ENCODE measurements at places on chromosomes 5 and 9.
A peak's percentile ranks its signal among the peaks of the same experiment; 100 is the strongest.

DNA sequence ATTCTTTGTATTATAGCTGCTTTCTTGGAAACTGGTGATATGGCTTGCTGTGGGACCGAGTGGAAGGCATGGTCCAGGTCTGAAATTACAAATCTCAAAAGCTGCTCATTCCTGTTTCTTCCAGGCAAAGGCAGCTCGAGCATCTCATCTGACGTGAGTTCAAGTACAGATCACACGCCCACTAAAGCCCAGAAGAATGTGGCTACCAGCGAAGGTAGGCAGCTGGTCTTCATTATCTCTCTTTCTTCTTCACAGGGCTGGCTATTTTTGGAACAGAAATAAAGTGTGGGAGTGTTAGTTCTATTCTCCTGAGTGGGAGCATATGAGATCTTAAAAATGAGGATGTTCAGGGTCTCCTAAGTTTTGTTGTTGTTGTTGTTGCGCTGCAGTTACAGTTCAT is 115.9 kb downstream of the FBXL7 start:
- no peak for DNase-seq

- DNase-seq = peak; percentile 96
Observed at GRCh38 chr9:137723783-137724445, 105.1 kb downstream of the EHMT1 start.

DNA sequence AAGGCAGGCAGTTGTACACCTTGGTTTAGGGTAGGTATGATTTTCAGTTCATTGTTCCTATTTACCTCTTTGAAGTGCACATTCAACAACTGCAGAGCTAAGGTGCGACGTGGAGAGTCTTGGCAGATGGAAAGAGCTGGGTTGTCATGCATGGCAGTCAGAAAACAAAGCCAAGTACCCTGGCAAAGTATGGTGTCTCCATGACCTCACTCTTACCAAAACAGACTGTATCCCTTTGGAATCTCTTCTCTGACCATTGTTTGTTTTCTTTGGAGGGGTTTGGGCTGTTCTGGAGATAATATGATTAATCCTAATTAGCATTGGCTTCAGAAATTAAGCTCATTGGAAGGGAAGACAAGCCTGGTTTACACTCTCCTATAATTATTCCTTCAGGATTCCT is 665.7 kb downstream of the DNAH5 start:
- no peak for DNase-seq

DNA sequence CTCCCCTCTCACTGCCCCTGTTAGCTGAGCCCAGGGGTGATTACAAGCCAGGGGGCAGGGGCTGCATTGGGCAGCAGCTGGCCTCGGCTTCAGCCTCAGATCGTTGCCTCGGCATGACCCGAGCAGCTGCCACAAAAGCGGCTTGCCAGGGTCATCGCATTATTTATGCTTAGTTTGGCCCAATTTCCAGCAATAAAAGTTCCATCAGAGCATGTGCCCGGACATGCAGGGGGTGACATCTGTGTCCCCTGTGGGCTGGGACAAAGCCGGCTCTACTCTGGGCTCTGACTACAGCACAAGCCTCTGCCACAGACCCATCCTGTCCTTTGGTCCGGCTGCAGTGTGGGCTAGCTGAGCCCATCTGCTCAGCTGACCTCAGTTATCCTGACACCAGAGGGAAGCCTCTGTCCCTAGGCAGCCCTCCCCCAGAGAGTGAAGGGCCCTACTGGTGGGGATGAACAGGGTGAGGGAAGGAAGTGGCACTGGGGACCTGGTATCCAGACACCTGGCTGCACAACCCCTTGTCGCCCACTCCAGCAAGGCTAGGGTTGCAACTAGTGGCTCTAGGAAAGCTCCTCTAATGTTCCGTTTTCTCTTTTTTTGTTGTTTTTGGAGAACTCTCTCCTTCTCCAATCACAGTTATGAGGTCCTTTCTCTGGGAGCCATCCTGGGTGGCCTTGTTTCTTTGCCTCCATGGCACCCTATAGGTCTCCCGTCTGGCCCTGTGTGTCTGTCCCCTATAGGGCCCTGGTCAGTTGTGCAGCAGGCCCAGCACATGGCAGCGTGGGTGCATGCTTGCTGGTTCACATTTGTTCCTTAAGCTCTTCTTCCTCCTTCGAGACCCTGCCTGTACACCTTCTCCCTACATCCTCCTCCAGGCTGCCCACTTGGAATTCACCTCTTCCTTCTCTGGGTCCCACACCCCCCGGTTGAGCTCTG is 13.3 kb upstream of the GADD45G start:
- peak; percentile 43 for DNase-seq

DNA sequence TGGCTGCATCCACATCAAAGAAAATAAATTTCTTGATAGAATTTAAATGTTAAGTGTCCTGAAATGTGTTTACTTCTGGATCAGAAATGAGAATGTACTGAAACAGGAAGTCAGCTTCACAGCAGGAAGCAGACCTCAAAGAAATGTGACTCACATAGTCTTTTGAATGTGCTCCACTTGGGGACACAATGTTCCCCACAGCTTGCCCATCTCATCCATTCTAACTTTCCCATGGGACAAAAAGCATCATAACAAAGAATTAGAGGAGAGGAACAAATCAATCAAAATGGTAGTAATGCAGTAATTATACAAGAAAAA is 85.7 kb downstream of the GRAMD2B start:
- DNase-seq = no peak

- DNase-seq = no peak
Observed at GRCh38 chr9:96052686-96053085, 177.2 kb downstream of the ERCC6L2 start.

- DNase-seq = no peak
Observed at GRCh38 chr5:102107865-102108264, 188.2 kb downstream of the SLCO4C1 start.

GRCh38 chr5:140267201-140267540 is 35.7 kb downstream of the PFDN1 start:
- no peak for DNase-seq

DNA sequence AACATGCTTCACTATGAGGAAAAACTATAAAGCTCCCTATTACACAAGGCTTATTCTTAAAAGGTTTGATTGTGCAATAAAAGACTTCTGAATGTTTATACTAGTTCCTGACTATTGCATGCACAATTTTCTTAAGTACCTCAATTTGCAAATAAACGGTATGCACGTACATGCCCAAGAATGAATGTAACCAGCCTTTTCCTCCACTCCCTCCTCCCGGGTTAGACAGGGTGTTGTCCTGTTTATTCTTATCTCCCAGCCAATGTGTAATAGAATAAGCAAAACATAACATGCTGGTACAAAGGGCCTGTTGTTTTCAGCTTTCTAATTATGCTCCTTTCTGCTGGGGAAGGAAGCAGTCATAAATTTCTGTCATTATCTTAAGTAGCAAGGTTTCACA is 79.1 kb downstream of the AOPEP start:
- DNase-seq = no peak

DNA sequence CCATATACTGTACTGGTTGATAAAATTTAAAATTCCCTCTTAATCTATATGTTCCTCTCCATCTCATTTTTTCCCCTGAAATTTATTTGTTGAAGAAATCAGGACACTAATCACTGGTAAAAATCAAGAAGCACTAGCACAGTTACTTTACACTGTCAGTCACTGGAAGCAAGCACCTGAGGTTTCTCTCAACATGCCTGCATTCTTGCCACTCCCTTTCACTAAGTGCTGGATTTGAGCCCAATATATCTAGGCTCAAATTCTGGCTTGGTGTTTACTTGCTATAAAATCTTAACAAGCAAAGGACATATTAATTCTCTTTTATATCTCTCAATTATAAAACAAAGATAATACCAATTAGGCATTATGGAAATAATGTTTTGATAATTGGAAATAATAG is 58.6 kb downstream of the DIAPH1 start:
- no peak for DNase-seq

DNA sequence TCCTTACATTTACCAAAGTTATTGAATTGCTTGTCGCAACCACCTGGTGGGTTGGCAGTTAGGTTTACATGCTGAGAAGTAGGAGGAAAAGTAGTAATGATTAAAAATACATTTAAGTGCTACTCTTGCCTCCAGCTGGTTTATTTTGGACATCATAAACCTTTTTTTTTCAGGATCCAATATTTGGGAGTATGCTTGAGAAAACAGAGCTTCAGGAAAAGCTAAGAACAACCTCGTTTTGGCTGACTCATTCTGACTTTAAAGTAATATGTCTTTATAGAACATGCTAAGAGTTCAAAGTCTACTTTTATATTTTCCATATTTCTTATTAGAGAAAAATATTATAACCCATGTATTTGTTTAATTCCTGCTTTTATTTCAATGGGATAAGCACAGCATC is 41.7 kb upstream of the BNC2 start:
- no peak for DNase-seq

- DNase-seq = peak; percentile 95
Observed at GRCh38 chr9:128117613-128118471, 9.7 kb downstream of the PTGES2 start.

DNA sequence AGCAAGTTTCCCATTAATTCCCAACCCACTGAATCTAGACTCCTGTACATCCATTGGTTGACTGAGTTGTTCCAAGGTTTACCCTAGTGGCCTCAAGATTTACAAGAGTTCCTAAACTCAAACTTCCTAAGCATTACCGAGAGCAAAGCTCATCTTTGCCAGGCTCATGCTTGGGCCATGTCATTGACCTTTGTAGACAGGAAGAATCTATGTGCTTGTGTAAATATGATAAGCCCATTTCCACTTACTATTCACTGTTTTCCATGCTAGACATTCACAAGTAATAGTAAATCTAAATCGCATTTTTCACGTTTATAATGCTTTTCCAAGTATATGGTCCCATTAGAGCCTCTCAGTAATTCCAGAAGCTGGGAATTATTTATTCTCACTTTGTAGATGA is 534.5 kb upstream of the CLINT1 start:
- DNase-seq = no peak

DNA sequence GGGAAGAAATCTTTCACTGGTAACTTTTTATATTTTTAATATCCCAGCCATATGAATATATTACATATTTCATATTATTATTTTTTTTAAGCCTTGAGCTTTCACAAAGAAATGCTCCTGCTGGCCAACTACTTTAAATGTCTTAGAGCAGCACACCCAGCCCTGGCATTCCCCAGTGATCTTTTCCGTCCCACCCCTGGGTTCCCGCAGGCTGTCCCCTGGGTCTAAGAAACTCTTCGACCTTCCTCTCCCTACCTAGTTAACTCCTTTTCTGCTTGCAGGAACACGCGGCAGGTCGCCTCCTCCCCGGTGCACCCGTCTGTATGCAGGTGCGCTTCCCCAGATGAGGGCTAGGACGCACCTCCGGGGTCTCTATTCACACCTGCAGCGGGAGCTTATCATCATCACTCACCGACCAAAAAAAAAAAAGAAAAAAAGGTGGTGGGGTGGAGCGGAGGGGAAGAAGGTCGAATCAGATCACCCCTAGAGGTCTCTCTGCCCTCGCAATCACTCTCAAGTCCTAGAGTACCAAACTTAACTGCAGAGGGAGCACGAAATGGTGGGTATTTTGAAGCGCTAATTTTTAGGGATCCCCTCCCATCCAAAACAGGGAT is 696 bp downstream of the ZFP62 start:
- peak; percentile 62 for DNase-seq

GRCh38 chr9:14210428-14210827 is 103.5 kb downstream of the NFIB start:
- DNase-seq = no peak

DNA sequence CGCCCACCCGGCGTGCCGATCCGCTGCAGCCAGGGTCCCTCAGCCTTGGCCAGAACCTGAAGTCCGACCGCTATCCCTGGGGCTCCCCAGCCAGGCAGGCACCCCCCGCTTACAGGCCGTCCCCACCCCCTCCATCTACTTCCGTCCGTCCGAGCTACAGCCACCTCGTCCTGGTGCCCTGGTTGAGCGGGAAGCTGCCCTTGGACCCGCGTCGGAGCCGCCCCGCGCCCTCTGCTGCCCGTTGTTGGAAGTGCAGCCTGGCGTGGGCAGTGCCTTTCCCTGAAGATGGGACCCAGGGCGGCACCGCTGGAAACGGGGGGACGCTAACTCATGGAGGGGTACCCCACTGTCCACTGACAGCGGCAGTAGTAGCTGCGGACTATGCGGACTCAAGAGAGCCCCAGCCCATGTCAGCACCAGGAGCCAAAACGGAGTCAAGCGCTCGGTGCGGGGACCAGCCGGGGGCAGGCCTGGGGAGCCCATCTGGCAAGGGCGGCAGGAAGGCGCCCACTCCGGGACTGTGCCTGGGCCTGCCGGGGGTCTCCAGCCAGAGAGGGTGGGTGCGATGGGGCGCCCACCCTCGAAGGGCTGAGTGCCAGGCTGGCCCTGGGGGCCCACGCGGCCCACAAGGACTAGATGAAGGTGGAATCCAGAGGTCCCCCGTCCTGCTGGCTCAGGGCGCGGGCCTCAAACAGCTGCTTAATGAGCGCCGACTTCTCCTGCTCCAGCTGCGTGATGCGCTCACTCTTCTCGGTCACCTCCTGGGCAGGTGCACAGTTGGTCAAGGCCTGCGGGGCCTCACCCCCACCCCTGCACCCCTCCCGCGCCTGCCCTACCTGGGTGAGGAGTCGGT is 6.1 kb downstream of the SAPCD2 start:
- peak; percentile 78 for DNase-seq

DNA sequence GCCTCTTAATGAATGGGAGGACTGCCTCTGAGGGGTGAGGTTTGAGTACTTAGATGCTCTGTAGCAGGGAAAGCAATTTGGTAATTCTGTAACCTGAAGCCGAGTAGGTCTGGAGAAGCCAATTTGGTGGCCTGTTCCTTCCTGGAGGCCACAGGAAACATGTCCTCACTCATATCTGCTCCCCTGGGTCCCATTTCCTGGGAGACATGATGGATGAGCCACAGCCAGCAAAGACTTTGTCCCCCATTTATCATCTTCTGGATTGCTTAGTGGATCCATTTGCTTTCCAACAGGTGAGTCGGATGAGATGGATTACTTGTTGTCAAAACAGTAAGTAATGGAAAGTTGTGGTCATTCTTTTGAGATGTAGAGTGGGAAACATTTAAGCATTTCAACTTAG is 99.8 kb upstream of the KLF9 start:
- no peak for DNase-seq

- DNase-seq = no peak
Observed at GRCh38 chr9:6926436-6926835, 168.7 kb downstream of the KDM4C start.

- DNase-seq = no peak
Observed at GRCh38 chr5:60101573-60101972, 208.0 kb upstream of the PDE4D start.

GRCh38 chr5:34062419-34062818 is 19.4 kb upstream of the C1QTNF3 start:
- no peak for DNase-seq

- DNase-seq = no peak
Observed at GRCh38 chr5:124905256-124906130, 159.1 kb upstream of the ZNF608 start.

GRCh38 chr5:132485641-132486317 is 4.8 kb downstream of the IRF1 start:
- peak; percentile 56 for DNase-seq
